ENCODE measurements at places on chromosomes 12 and 14.

DNA sequence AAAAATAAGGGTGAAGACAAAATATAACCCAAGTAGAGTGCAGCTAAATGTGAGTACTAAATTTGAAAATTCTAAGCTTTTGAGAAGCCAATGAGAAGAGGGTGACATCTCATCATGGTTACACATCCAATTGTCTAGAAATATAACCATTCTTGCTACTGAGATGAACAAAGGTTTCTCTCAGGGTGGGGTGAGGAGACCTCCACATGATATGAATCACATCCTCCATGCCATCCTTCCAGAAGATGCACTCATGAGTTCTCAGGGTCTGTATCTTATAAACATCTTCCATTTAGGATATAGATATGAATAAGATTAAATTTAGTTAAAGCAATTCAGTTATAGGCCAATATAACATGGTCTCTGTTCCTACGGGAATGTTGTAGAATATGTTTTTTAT, 38.9 kb upstream of the E2F7 start:
- DNase-seq: no peak

GRCh38 chr12:87376722-87377121, 652.5 kb downstream of the C12orf50 start:
- no peak for DNase-seq

DNA sequence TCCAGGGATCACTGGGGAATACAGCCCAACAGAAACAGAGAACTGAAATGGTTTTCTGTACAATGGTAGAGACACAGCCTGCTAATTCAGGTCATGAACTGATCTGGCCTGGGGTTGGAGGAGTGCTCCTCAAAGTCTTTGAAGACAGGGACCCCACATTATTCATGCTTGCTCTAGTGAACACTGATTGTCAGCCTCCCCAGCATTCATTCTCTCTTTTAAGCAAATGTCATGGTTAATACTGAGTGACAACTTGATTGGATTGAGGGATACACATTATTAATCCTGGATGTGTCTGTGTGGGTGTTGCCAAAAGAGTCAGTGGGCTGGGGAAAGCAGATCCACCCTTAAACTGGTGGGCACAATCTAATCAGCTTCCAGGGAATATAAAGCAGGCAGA, 288.4 kb upstream of the NOS1 start:
- no peak for DNase-seq

GRCh38 chr14:81433378-81433777, 33.3 kb upstream of the STON2 start:
- DNase-seq: no peak

DNA sequence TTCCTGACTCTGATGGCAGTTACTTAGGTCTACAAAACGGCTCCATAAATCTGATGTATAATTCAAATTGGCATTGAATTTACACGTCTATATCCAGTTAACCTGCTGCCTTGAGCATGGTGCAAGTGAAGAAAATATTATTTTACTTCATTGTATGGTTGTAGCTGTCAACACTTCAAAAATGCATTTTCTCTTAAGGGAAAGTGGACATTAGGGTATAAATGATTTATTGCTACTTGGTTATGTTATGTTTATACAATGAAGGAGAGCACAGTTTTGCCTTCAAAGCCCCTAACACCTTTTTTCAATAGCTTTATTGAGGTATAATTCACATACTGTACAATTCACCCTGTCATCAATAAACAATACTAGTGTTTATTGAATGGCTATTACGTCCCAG, 2.0 kb upstream of the USP15 start:
- DNase-seq: no peak

- no peak for DNase-seq
These were observed 16.9 kb downstream of the PLEKHG7 start for GRCh38 chr12:92719674-92720073.

DNA sequence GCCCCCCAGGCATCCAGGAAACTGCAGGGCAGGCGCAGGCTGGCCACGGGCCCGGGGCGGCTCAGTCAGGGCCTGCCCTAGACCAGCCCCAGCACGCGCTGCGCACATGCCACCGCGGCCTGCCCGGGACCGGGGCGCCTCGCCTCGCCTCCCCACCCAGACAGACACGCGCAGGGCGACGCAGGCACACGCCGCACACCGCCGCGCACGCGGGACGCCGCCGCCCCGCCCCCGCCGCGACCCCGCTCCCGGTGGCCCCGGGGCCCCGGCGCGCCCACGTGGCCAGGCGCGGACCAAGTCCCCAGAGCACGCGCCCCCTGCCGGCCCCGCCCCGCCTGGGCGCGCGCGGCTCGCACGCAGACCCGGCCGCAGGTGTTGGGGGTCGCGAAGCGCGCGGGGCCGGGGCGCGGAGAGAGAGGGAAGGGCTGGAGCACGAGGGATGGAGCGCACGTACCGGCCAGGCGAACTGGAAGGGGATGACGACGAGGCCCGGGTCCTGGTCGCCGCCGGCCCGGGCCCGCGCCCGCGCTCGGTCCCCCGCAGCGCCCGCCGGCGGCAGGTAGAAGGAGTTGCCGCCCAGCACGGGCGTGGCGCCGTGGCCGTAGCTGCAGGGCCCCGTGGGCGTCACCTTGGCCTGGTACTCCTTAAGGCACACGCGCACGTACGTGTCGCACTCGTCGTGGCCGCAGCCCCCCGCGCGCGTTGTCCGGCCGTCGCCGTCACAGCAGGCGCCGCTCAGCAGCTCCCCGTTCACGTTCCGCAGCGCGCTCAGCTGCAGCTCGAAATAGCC, 1.1 kb downstream of the JAG2 start:
- no peak for DNase-seq

- peak; percentile 9 for DNase-seq
These were observed 613 bp downstream of the SRSF9 start for GRCh38 chr12:120468821-120469449.

- peak; percentile 85 for DNase-seq
These were observed at the start of gene LLPH for GRCh38 chr12:66130267-66131066. Gene LLPH, minus strand, starts transcription at chr12:66130750. Its CDS starts 1,644 bp downstream, at chr12:66129106.

DNA sequence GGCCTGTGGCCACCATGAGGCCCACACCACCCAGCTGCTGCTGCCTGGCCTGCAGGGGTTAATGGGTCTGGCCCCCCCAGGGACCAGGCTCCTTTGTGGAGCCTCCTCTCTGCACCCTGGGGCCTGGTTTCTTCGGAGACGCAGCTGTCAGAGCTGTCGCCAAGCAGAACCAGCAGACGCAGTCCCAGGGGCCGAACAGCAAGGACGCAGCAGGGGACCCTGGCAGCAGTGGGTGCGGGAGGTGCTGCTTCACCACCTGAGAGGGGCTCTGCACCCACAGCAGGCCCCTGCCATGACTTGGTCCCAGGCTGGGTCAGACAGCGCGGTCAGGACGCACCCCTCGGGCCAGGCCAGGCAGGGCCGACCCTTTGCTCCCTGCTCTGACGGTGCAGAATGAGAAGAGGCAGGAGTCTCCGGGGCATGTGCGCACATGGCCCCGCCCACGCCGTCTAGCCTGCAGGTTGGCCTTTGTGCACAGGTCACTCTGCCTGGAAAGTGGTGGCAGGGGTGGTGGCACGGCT, 30.5 kb downstream of the JAG2 start:
- DNase-seq: no peak

DNA sequence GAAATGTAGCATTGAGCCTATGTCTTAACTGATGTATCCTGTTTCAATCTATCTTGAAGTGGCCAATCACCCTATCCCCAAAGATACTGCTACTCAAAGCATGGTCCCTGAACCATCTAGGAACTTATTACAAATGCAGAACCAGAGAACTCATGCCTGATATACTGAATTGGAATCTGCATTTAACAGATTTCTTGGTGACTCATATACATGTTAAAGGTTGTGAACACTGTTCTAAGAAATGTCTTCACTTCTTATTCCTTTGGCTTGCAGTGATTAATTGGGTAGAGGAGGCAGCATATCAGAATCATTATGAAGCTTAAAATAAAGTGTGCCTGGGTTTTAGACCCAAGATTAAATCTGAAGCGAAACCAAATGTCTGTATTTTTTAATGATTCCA, 795.6 kb downstream of the DIO2 start:
- DNase-seq: no peak

- DNase-seq: no peak
These were observed 76.1 kb downstream of the SAMD4A start for GRCh38 chr14:54642801-54643695.

- DNase-seq: no peak
These were observed 827.9 kb downstream of the FLRT2 start for GRCh38 chr14:86357876-86358275.

- DNase-seq: no peak
These were observed 14.5 kb upstream of the A2M start for GRCh38 chr12:9130244-9130643.

DNA sequence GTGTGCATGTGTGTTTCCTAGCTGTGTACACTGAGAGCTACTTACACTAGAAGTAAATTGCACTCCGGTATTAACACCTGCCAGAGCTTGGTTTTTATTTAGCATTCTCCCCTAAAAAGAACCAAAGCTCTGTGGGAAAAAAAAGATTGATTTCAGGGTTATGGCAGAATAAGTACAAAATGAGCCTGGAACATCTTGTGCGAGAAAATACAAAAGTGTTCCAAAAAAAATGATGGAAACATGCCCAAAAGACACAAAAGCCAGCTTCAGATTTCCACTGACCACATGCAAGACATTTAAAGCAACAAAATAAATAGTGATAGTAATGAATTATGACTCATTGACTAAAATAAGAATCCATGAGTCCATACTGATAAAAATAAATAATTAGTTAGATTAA, 188.3 kb downstream of the GXYLT1 start:
- DNase-seq: no peak

DNA sequence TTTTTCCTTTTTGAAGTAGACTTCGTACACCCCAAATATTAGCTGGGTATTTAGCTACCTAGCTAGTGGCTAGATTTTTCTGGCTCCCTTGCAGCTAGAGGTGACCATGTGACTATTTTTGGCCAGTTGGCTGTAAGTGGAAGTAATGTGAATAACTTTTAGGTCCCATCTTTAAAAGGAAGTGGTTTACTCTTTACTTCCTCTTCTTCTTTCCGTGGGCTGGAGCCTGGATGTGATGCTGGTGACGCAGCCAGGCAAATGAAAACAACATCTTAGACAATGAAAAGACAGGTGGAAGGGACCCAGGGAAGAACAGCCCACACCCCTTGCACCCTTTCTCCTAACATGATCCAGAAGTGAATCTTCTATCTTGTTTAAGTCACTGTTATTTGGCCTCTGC, 245.5 kb downstream of the ATP23 start:
- DNase-seq: no peak

- no peak for DNase-seq
These were observed 149.0 kb downstream of the PRKCH start for GRCh38 chr14:61470261-61470960.

DNA sequence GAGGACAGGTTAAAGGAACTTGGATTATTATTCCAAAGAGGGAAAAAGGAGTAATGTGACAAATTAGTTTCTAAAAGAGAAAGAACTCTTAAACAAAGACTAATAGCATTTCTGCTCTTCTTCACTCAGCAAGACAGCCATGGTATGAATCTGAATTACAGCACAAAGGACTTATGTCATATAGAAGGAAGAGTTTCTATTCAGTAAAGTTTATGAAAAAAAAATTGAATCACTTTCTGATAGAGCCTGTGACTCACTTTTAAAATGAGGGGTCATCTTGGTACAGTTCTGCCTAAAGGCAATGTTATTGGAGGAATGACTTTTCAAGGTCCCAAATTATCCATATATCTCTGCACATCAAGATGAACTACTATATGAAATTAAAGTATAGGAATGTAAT, 101.7 kb downstream of the DUSP6 start:
- DNase-seq: no peak

GRCh38 chr14:72528059-72528862, 365.6 kb downstream of the DPF3 start:
- no peak for DNase-seq

DNA sequence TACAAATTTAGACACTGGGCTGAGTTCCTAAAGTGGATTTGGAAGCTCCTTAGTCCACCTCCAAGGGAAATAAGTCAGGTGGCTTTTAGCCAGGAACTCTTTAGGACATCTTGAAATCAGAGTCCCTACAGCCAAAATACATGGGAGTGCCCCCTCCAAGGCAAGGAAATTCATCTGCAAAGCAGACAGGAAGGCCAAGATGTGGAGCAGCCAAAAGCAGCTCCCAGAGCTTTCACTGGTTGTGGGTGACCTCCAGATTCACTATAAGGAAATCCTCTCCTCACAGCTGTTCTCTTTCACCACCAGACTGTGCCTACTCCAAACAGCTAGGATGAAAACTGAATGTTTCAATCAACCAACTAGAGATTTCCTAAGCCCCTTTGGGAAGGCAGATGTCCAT, 6.6 kb downstream of the TTC9 start:
- no peak for DNase-seq

DNA sequence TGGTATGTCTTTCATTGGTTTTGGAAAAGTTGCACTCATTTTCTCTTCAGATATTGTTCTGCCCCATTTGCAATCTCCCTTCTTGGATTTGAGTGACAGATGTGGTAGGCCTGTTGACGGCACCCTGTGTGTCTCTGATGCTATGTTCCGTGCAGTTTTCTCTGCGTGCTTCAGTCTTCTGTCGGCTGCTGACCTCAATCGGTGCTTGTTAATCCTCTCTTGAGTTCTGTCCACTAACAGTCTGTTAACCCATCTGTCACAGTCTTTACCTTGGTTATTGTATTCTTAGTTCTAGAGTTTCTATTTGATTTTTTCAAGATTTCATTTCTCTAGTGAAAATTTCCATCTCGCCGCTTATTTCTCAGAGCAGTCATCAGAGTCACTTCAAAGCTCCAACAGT, 20.7 kb upstream of the PLD4 start:
- no peak for DNase-seq

GRCh38 chr14:48616931-48617330, 941.5 kb upstream of the MDGA2 start:
- DNase-seq: no peak

DNA sequence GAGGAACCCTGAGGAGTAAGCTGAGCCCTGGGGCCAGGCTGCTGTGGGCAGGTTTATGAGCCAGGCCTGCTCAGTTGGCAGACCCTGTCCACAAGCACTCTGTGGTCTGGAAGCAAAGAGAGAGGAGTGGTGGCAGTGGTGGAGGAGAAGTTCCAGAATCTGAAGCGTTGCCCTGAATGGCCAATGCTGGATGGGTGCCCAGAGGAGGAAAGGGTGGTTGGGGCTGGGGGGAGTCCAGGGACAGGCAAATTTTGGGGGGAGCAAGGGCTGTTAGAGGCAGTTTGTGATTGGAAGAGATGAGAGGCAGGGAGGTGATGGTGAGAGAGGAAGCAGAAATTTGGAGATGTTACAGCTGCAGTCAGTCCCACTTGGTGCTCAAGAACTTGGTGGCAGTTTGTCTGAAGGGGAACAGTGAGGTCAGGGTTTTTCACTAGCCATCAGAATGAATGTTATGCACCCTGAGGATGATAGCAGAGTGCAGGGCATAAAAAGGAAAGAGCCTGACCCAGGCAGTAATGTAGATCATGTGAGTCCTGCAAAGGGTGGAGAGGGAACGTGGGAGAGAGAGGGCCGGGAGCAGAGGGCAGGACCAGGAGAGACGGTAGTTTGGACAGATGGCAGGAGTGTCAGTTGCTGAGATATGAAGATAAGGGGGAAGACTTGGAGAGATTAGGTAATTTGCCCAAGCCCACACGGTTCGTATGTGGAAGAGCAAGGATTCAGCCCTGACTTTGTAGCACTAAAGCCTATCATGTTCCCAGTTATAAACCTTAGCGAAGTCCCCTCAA, 51.2 kb downstream of the GALNT8 start:
- DNase-seq: no peak

All from effector memory CD8-positive, alpha-beta T cell (primary cell).